ENCODE measurements at places on chromosomes 1 and 21.

DNA sequence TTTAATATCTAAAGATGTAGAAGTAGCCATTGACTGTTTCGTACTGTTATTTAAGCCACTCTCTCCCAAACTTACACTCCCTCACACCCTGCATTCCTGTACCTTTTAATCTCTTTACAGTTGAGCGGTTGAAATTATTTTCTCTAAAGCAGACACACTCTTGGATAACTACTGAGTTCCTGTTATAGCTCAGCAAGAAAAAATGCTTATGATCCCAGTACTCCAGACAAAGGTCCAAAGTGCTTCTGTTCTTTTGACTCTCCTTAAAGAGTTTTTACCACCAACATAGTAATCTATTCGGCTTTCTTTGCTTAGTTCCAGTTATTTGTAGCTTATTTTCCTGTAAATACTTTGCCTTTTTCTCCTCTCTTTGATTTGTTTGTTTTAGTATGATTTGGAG, 100.1 kb downstream of the ATF6 start:
- no peak for DNase-seq

- no peak for DNase-seq
Measured at GRCh38 chr1:243686159-243686558, 163.9 kb downstream of the AKT3 start.

DNA sequence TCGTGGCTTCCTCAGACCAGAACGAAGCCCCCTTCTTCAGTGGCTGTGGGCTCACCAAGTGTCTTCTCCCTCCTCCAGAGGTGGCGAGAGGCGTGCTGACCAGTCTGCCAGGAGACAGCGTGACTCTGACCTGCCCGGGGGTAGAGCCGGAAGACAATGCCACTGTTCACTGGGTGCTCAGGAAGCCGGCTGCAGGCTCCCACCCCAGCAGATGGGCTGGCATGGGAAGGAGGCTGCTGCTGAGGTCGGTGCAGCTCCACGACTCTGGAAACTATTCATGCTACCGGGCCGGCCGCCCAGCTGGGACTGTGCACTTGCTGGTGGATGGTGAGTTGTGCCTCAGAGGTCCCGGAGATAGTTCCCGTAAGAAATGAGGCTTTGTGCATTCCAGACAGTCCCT, 24.0 kb downstream of the IL6R start:
- peak; percentile 52 for DNase-seq

- DNase-seq, result no peak
Measured at GRCh38 chr21:45326891-45327440, 39.3 kb upstream of the POFUT2 start.

DNA sequence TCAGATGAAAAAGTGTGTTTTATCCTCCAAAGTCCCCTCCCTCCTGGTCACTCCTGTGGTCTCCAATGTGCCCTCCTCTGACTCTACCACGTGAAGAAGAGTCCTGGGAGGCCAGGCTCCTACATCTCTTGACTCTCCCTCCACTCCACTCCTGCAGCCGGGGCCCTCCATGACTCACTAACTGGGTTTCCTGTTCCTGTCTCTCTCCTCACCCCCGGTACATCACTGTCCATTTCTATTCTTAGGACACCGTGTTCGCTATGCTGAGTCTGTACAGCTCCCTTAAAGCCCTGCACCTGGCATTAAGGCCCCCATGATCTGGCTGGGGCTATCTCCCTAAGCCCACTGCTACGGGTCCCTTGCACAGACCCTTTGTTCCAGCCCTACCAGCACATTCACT, 93.4 kb downstream of the BCAR3 start:
- DNase-seq, result no peak

DNA sequence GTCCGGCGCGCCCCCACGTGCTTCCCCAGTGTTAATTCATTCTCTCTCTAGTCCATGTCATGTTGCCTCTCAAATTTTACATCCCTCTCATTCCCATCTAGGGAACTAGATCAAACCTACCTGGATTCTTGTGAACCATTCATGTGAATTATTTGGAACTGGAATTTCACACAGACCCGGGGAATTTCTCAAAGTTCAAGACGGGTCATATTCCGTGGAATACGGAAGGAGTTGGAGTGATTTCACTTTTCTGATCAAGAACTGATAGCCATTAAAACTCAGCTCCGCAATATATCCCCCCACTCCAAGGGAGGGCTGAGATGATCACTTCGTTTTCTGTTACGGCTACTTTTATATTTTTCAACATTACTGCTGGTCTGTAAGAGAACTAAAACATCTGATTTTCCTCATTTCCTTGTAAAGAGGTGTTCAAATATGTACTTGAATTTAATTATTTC, 1.0 kb upstream of the ENO1 start:
- no peak for DNase-seq

DNA sequence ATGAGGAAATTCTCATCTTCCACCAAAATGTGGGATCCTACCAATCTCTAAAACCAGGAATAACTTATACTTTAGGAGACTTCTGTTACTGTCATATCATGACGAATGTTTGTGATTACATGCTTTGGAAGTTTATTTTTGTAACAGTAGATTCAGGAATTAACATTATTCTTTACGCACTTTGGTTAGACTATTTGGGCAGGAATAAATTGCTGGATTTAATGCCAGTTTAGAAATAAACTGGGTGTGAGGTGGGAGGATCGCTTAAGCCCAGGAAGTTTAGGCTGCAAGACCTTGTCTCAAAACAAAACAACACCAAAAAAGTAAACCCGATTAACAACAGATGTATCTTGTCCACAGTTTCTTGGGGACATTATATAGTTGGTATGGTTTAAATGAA, 52.1 kb downstream of the MIGA1 start:
- DNase-seq, result no peak

DNA sequence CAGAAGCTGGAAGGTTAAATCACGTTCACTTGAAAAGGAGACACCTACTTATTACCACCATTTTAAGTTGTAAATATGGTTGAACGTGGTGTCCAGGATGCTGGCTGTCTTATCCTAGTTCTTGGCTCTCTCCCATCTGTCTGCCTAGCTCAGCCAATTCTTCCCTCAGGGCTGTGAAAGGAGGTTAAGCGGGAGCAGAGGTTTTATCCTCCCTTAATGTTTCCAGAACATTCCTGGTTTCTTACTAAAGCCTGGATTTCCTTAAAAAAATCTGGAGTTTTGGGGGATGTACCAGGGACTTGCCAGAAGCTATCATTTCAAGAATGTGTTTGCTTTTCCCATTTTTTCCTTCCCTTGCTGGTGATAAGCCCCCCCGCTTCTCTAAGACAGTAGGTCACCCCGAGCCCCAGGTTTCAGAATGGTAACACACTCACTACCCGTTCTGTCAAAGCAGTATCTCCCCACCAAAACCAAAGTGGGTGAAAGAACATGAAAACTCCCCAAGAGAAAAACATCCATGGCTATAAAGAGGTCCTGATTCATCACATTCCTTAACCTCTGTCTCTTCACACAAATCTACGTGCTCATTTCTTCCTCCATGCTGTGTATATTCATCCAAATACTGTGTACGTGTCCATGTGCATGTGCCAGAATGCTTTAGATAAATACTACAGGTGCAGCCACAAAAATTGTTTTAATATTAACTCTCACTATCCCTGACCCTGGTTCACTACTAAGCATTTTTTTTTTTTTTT, 114.7 kb downstream of the MAP3K21 start:
- no peak for DNase-seq

GRCh38 chr1:22201023-22201422, 58.1 kb upstream of the WNT4 start:
- no peak for DNase-seq

DNA sequence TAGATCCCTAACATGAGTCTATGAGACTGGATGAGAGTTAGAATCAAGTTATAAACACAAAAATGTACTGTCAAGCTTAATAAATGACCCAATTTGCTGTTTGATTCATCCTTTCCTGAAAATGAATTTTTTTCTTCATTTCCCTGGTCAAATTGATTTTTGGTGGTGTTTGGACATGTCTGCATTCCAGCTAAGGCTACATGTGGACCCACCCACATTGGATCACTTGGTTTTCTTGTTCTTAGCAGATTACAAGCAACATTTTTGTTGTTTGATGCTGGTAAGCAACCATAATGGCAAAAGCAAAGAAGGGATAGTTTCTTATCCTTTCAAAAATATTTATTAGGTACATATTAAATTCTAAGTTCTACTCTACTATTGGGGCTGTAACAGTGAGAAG, 181.1 kb downstream of the NEK7 start:
- DNase-seq, result no peak

- no peak for DNase-seq
Measured at GRCh38 chr21:30072496-30072895, 94.1 kb downstream of the CLDN17 start.

DNA sequence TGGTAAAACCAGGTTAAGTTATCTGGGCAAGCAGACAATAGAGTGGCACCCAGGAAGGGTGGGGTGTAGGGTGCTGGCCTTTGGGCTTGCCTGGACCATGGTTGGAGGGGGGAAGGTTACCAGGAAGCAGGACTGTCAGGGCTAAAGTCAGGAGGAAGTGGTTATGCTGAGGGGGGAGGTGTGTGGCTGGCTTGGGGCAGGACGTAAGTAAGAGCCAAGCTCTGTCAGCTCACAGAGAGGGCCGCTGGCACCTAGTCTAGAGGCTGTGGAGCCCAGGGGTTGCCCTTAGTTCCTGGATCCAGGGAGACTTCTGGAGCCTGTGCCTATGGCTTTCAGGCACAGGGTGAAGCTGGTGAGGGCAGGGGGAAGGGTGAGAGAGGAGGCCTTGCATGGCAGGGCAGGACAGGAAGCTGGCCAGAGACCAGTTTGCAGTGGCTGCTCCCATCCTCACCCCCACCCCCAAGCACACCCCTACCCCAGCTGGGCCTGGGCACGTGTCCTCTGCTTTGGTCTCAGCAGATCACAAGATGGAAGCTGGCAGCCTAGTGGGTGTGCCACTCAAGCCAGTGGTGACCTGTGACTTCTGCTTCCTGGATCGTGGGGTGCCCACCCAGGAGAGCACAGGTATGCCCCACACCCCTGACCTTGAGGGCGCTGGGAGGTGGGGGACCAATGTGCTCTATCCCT, 20.5 kb upstream of the SMYD3 start:
- no peak for DNase-seq

DNA sequence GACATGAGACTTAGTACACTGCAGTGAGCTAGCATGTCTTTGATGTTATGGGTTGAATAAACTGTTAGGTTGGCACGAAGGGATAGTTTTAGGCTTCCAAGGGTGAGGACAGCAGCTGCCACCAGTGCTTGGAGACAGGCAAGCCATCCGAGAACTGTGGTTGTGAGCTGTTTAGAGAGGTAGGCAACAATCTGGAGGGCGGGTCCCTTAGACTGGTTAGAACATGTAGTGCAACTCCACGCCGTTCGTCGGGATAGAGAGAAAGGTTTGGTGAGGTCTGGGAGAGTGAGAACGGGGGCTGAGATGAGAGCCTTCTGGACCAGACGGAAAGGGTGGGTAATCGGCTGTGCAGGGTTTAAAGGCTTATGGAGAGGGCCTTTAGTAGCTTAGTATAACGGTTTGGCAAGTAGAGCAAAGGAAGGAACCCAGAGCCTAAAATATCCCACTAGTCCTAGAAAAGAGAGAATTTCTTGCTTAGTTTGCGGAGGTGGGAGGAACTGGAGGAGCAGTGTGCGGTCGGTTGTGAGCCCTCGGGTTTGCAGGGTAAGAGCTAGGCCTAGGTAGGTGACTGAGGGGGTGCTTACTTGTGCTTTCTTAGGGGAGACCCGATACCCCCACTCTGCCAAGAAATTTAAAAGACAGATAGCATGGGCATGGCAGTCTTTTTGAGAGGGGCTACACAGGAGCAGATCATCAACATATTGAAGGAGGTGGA, 72.8 kb downstream of the CNST start:
- no peak for DNase-seq

GRCh38 chr1:97797403-97798183, 123.2 kb downstream of the DPYD start:
- no peak for DNase-seq

GRCh38 chr1:22791831-22792347, 81.2 kb downstream of the EPHB2 start:
- DNase-seq, result no peak

DNA sequence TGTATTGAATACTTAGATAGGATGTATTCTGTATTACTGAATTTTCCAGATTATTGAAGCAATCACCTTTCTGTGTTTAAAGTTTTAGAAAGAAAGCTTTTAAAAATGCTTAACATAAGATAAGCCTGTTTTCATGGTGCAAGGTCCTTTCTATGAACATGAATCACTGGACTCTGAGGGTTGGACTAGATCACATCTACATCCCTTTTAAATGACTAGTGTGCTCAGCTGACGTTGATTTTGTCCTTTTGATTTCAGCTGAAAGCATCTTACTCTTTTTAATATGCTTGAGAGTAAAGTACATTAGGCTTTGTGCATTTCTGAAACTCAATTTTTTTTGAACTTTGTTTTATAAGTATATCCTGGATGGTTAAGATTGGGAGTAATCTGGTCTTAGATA, 16.2 kb downstream of the MIER1 start:
- no peak for DNase-seq

GRCh38 chr1:28156821-28157220, 19.7 kb downstream of the PTAFR start:
- DNase-seq, result no peak

- no peak for DNase-seq
Measured at GRCh38 chr1:90386899-90387720, 330.0 kb downstream of the BARHL2 start.

DNA sequence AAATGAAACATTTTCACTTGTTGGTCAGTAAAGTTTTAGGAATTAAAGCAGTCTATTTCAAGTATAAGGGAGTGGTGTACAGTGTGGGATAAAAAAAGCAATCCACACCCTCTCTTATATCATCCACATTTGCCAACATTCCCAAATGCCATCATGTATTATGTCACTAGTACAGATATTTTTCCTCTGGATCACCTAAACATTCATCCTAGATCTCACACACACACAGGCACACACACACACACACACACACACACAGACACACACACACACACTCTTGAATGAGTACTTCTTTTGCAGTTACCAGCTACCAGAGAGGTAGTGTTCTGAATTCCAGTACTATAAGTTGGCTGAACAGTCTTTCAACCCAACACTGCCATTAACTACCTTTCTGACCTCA, 1369.1 kb upstream of the ADGRL4 start:
- DNase-seq, result no peak

GRCh38 chr1:203512517-203512847, 18.5 kb downstream of the OPTC start:
- DNase-seq, result no peak

GRCh38 chr1:40020447-40021085, 20.0 kb upstream of the CAP1 start:
- no peak for DNase-seq

- peak; percentile 33 for DNase-seq
Measured at GRCh38 chr1:2212532-2213491, 15.3 kb upstream of the SKI start.

- DNase-seq, result no peak
Measured at GRCh38 chr21:14116080-14116481, 94.7 kb downstream of the LIPI start.
